NCI-H2081 treated with DMSO at 0.1 percent for 48 hours (cell line): ENCODE measurements at places on chromosomes 12 and 14.

GRCh38 chr12:106120519-106121105 is 18.1 kb downstream of the NUAK1 start:
- DNase-seq, result no peak

- no peak for DNase-seq
These were observed 266.9 kb downstream of the CCDC91 start for GRCh38 chr12:28456934-28457710.

- DNase-seq, result no peak
These were observed 20.0 kb upstream of the FLVCR2 start for GRCh38 chr14:75558440-75558839.

- DNase-seq, result no peak
These were observed 170.6 kb upstream of the PWP1 start for GRCh38 chr12:107514887-107515445.

GRCh38 chr12:7395950-7396349 is 48.0 kb downstream of the CD163L1 start:
- DNase-seq, result no peak

DNA sequence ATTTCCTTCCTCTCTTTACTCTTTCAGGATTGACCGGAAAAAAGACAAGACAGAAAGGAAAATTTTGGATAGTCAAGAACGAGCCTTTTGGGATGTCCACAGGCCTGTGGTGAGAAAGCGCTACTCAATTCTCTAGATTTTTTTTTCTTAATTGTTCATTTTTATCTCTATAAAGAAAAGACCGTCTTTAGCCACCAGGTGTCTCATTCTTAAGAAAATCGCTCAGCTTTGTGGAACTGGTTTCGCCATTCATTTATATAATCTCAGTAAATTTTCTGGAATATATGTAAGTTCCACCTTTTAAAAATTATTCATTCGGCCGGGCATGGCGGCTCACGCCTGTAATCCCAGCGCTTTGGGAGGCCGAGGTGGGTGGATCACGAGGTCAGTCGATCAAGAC is 421.1 kb downstream of the DPF3 start:
- no peak for DNase-seq

GRCh38 chr14:62886461-62886860 is 158.8 kb downstream of the KCNH5 start:
- no peak for DNase-seq

GRCh38 chr12:32455607-32456071 is 56.3 kb downstream of the FGD4 start:
- DNase-seq, result peak; percentile 23

GRCh38 chr14:78143489-78144145 is 26.6 kb upstream of the NRXN3 start:
- DNase-seq, result no peak

DNA sequence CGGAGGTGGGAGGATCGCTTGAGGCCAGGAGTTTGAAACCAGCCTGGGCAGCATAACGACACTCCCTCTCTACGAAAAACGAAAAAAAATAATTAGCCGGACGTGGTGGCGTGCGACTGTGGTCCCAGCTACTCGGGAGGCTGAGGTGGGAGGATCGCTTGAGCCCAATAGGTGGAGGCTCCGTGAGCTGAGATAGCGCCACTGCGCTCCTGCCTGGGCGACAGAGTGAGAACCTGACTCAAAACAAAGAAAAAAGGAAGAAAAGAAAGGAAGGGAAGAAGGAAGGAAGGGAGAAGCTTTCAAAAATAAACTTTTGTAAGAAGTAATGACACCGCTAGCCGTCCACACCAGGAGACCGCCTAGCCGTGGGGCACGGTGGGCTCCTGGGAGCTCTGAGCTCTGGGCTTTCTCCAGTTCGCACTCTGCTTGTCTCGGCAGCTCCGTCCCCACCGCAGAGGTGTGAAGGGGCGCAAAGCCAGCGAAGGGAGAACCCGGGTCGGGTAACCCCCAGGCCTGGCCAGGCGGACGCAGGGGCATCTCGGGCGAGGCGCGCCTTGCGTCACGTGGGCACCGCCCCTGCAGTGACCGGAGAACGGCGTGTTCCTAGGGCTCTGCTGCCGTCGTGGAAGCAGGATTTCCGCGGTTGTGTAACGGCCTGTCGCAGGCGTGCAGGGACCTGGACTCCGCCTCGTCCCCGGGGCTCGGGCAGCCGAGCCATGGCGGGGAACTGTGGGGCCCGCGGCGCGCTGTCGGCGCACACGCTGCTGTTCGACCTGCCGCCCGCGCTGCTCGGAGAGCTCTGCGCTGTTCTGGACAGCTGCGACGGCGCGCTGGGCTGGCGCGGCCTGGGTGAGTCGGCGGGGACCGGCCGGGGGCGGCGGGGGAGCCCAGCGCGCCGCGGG is at the start of gene IRAK3:
Gene IRAK3, plus strand, starts transcription at position 631 of the 902 bp plus-strand sequence. Its CDS starts 86 bp downstream, at position 717.
- no peak for DNase-seq

GRCh38 chr12:115771065-115771464 is 506.4 kb downstream of the MED13L start:
- DNase-seq, result no peak
